ENCODE measurements at places on chromosomes 11 and 22.
A peak's percentile ranks its signal among the peaks of the same experiment; 100 is the strongest.

DNA sequence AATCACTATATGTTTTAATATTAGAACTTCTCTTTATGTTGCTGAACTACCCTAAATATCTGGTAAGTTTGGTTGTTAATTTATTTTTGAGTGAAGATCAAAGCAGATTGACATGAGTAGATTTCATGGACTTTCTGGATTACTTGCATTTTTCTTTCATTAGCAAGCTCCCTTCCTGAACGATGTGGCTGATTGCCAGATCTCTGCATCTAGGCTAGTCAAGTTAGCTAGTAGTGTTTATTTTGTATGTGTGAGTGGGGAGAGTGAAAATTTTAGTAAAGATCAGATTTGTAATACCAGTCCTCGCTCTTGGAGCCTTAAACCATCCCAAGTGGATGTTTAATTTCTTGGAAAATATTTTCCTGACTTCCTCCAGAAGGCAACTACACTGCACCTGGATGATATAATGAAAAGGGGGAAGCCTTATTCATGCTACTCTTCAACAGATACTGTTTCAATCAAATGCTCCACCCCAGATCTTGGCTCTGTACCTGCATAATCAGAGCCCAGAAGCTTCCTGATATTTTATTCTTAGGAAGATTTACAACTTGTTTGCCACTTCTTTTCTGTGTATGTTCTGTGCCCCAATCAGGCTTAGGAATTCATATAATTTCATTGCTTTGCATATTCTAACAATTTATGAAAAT, 143.2 kb upstream of the GRIA4 start:
- DNase-seq: no peak

- DNase-seq: no peak
Observed at GRCh38 chr22:47166446-47167016, 404.1 kb downstream of the TBC1D22A start.

DNA sequence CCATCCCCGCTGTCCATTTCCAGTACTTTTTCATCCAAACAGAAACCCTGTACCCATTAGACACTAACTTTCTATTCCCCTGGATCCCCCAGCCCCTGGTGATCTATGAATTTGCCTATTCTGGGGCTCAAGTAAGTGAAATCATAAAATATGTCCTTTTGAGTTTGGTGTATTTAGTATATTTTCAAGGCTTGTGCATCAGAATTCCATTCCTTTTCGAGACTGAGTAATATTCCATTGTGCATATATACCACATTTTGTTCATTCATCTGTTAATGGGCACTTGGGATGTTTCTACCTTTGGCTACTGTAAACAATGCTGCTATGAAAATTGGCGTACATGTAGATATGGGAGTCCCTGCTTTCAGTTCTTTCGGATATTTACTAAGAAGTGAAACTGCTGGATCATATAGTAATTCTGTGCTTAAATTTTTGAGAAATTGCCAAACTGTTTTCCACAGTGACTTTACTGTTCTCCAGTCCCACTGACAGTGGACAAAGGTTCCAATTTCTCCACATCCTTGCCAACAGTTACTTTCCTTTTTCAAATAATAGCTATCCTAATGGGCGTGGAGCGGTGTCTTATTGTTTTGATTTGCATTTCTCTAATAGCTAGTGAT, 16.1 kb downstream of the APLP2 start:
- DNase-seq: no peak

GRCh38 chr11:37858398-37858797, 1260.4 kb upstream of the RAG2 start:
- DNase-seq: no peak

GRCh38 chr22:19819208-19819910, 35.3 kb downstream of the GNB1L start:
- no peak for DNase-seq

DNA sequence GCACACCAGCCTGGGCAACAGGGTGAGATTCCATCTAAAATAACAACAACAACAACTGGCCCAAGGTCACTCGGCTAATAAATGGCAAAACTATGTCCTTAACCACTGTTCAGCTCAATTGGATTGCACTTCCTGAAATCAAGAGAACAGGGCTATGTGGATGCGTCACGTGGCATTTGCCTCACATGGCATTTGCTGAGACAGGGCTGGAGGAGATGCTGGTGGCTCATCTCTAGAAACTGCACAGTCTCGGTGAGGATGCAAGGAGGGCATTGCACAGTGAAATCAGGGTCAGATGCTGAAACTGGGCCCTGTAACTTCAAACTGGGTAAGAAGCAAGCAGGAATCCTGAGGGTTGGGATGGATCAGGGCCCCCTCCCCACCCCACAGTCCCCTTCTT, 171.9 kb downstream of the BUD13 start:
- DNase-seq: no peak

GRCh38 chr11:37500425-37500824, 902.4 kb upstream of the RAG2 start:
- no peak for DNase-seq

DNA sequence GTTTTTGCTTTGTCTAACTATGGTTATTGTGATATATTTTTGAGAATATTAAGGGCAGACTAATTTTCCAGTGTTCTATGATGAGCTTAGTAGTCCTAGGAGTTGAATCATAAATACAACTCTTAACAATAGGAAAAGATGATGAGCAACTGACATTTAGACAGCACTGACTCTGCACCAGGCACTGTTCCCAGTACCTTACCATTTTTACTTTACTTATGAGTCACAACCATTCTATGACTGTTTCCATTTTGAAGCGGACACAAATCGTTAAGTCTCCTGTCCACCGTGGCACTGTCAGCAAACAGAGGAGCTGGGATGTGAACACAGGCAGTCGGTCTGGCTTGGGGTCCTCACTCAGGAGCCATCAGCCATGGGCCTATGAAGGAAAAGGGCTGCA, 3.4 kb upstream of the SCGB2A2 start:
- peak; percentile 8 for DNase-seq

- DNase-seq: no peak
Observed at GRCh38 chr11:119316729-119317591, at the start of gene MCAM. TSS of gene MCAM (minus strand) at chr11:119317130. CDS start at chr11:119317101, 29 bp downstream.

- DNase-seq: peak; percentile 81
Observed at GRCh38 chr11:44094260-44094868, 1.1 kb upstream of the EXT2 start.

- no peak for DNase-seq
Observed at GRCh38 chr11:109791337-109791736, 301.9 kb upstream of the ZC3H12C start.

DNA sequence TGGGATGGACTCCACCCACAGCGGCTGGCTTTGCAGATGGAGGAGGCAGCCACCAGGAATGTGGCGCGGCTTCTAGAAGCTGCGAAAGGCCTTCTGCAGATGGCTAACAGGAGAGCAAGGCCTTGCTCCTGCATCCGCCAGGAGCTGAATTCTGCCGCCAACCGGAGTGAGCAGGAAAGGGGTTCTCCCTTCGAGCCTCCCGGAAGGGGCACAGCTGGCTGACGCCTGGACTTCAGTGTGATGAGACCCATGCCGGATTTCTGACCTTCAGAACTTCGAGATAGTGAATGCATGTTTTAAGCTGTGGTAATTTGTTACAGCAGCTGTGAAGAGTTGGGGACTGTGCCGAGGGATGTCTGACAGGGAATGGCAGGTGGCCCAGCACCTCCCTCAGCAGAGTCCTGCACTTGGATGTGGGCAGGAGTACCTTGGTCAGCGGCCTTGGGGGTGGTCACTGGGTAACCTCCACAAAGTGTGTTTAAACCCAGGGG, 7.7 kb downstream of the TBC1D22A start:
- no peak for DNase-seq

GRCh38 chr22:36149441-36149840, 11.1 kb downstream of the APOL3 start:
- DNase-seq: no peak

GRCh38 chr11:129644326-129644725, 171.3 kb upstream of the TMEM45B start:
- DNase-seq: no peak

DNA sequence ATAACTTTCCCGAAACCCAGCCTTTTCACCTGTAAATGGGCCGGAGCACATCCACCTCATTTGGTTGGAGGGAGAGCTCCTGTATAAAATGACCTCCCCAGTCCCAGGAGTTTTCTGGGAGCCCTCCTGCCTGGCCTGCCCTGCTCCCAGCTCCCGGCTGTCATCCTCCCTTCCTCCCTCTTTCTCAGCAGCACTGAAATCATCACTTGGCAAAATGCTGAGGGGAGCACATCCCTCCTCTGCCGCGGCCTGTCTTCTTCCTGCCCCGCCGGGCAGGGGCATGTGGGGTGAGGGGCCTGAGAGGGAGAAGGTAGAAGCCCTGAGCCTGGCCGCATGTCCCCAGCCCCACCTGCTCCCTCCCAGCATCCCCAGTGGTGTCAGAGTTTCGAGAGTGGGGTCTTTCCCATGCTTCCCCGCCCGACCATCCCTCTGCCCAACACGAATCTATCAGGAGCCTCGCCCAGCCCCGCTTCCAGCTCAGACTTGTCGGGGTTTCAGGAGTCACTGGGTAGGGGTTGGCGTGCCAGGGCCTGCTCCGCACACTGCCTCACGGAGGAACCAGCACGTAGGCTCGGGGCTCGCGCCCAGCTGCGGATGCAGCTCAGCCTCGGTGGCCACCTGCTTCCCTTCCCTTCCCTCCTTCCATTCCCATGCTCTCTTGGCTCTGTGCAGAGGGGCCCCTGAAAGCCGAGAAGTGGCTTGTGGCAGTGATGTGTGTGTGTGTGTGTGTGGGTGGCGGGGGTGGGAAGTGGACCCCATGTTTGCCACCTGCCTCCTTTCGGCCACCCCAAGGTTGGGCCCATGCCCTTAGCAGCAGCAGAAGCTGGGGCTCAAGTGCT, 37.1 kb downstream of the NECTIN1 start:
- no peak for DNase-seq

GRCh38 chr22:23210428-23211170, 30.3 kb downstream of the BCR start:
- DNase-seq: no peak

GRCh38 chr11:75442161-75442885, 9.3 kb upstream of the KLHL35 start:
- no peak for DNase-seq

- DNase-seq: no peak
Observed at GRCh38 chr11:8573777-8574176, 20.3 kb downstream of the STK33 start.

- DNase-seq: no peak
Observed at GRCh38 chr11:7098235-7098832, 9.5 kb downstream of the RBMXL2 start.

- DNase-seq: peak; percentile 17
Observed at GRCh38 chr11:61477727-61478148, 30.8 kb upstream of the LRRC10B start.

GRCh38 chr11:109707411-109707810, 285.4 kb downstream of the C11orf87 start:
- no peak for DNase-seq

Data from stimulated activated CD4-positive, alpha-beta T cell treated with anti-CD3 and anti-CD28 coated beads, Interleukin-12 subunit alpha, Interleukin-12 subunit beta, amount 100 ng/mL, for 48 hours (primary cell).